ENCODE measurements at places on chromosomes 16 and 17. TPM values are rescaled to one million over a fixed set of nuclear protein-coding genes. Genes with fewer than 3 reads are reported as not detected.

- peak; percentile 85 for DNase-seq
- peak overlapping the region; percentile 68 for H3K27ac ChIP-seq
- H3K36me3 ChIP-seq = no peaks in the 10 kb centered on the region
- no peaks in the 10 kb centered on the region for H3K27me3 ChIP-seq
These were observed 45.0 kb downstream of the B9D1 start for GRCh38 chr17:19317359-19318095.

GRCh38 chr16:56849690-56850680 is 15.0 kb upstream of the SLC12A3 start:
- no peak overlapping the region for H3K4me3 ChIP-seq
- H3K4me1 ChIP-seq = no peaks in the 10 kb centered on the region
- H3K27ac ChIP-seq = peak overlapping the region; percentile 76

GRCh38 chr16:47574091-47575054 is 113.2 kb downstream of the PHKB start:
- H3K4me3 ChIP-seq = no peak overlapping the region
- no peak overlapping the region for H3K27ac ChIP-seq
- H3K4me1 ChIP-seq = no peaks in the 10 kb centered on the region
- no peaks in the 10 kb centered on the region for H3K36me3 ChIP-seq
- DNase-seq = no peak

GRCh38 chr16:88434353-88434690 is 18.8 kb upstream of the ZFPM1 start:
- H3K4me3 ChIP-seq = no peak overlapping the region
- peaks cover 9% of the 10 kb centered on the region for H3K4me1 ChIP-seq
- no peak overlapping the region for H3K27ac ChIP-seq
- H3K27me3 ChIP-seq = no peaks in the 10 kb centered on the region
- no peak for DNase-seq

The VAT1 gene
- total RNA-seq = 59.5 TPM

- H3K4me3 ChIP-seq = no peak overlapping the region
- no peak overlapping the region for H3K27ac ChIP-seq
- no peaks in the 10 kb centered on the region for H3K27me3 ChIP-seq
These were observed 38.5 kb upstream of the KSR1 start for GRCh38 chr17:27417596-27418365.

DNA sequence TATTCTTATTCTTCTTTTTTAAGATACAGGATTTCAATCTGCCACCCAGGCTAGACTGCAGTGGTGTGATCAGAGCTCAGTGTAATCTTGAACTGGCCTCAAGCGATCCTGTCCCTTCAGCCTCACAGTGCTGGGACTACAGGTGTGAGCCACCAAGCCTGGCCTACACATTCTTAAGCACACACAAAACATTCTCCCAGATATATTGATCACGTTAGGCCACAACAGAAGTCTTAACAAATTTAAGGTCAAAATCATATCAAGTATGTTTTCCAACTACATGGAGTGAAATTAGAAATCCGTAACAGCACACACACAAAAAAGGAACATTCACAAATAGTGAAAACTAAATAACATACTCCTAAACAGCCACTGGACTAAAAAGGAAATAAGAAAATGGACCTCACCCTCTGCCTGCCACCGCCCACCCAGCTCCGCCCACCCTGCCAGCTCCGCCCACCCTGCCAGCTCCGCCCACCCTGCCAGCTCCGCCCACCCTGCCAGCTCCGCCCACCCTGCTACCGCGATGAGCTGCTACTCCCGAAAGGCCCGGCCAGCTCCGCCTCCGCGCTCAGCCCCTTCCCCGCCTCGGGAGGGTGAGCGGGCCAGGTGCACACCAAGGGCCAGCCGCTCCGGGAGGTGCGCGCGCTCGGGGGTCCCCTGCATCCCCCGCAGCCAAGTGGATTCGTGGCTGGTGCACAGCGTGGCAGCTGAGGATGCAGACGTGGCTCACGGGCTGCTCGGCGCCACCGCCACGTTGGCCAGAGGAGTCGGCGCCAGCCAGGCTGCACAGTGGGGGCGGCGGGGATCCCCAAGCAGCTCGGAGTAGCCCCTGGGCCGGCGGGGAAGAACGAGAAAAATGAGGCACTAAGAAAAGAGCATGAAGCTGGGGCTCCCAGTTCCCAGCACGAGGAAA is 41.2 kb downstream of the C16orf87 start:
- no peaks in the 10 kb centered on the region for H3K36me3 ChIP-seq
- H3K4me1 ChIP-seq = no peaks in the 10 kb centered on the region
- H3K27me3 ChIP-seq = no peaks in the 10 kb centered on the region
- H3K27ac ChIP-seq = peak overlapping the region; percentile 40

The NPIPB6 gene
- not detected for total RNA-seq

- no peak overlapping the region for H3K27ac ChIP-seq
- peaks cover 18% of the 10 kb centered on the region for H3K4me1 ChIP-seq
- no peaks in the 10 kb centered on the region for H3K27me3 ChIP-seq
- H3K36me3 ChIP-seq = no peaks in the 10 kb centered on the region
These were observed 1.9 kb upstream of the MLX start for GRCh38 chr17:42564815-42565522.

The IRX3 gene
- total RNA-seq = 15.0 TPM

DNA sequence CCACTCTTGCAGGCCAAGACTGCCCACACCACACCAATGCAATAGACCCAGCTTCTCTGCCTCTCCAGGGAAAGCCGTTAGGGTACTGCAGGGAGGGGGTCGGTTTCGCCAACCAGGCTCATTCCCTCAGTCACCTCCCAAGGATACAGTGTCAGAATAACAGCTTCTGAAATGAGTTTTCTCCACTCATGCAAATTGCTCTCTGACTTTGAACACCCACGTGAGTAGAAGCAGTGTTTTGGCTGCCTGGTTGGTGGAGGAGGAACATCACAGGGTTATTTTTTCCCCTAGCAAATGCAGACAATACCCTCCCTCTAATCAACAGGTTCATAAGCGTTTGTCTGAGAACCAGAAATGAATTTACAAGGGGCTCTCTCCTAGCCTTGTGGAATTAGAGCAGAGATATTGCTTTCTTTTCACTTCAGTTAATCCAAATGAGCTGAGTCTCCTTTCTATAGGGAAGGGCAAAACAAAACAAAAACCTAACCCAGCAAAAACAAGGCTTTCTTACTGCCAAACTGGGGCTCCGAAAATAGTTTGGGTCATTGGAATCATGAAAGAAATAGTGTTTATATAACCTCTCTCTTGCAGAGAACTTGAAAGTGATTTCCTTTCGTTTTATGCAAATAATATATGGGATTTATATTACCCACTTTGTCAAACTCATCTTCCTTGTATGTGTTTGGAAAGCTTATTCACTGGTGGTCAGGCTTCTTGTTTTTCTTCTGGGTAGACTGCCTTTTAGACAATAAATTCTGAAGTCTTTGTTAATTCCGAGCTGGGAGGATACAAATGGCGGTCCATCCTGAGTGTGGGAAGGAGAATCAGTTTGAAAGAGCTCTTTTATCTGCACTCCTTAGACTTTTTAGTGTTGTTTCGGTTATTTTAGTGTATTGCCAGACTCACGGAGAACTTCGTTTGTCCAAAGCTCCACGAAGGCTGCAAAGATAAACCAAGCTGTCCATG is 229.9 kb downstream of the MSI2 start:
- H3K36me3 ChIP-seq = no peaks in the 10 kb centered on the region
- H3K4me3 ChIP-seq = no peak overlapping the region
- H3K27ac ChIP-seq = peak overlapping the region; percentile 21
- DNase-seq = no peak
- H3K4me1 ChIP-seq = no peaks in the 10 kb centered on the region

- H3K4me3 ChIP-seq = no peak overlapping the region
- H3K4me1 ChIP-seq = peaks cover 12% of the 10 kb centered on the region
- H3K27ac ChIP-seq = peak overlapping the region; percentile 97
- peak; percentile 57 for DNase-seq
- H3K36me3 ChIP-seq = no peaks in the 10 kb centered on the region
These were observed 72.7 kb downstream of the GAS7 start for GRCh38 chr17:10125531-10126275.

DNA sequence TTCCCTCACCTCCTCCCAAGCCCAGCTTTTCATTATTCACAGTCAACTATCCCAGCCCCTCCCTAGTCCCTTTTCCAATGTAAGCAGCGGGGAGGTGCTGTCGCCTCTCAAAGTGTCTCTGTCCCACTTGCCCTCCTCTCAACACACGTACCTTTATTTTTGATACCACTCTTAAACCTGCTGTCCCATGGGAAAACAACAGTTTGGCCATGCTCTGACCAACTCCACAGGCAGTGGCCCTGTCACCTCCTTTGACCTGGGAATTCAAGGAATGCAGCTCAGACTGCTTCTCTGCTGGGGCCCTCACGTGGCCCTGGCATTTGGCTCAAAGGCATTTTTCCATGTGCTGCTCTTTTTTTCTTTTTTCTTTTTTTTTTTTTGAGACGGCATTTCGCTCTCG is 4.2 kb downstream of the LYRM9 start:
- H3K27me3 ChIP-seq = no peaks in the 10 kb centered on the region
- DNase-seq = no peak
- no peak overlapping the region for H3K4me3 ChIP-seq

The PRAC2 gene
- not detected for total RNA-seq

The MMP25 gene
- not detected for total RNA-seq

- no peaks in the 10 kb centered on the region for H3K36me3 ChIP-seq
- no peaks in the 10 kb centered on the region for H3K27me3 ChIP-seq
- no peak overlapping the region for H3K27ac ChIP-seq
- H3K4me3 ChIP-seq = no peak overlapping the region
These were observed 9.1 kb upstream of the CRYBA1 start for GRCh38 chr17:29237476-29238132.

- no peaks in the 10 kb centered on the region for H3K36me3 ChIP-seq
- no peak for DNase-seq
- H3K27me3 ChIP-seq = no peaks in the 10 kb centered on the region
- no peak overlapping the region for H3K27ac ChIP-seq
- no peaks in the 10 kb centered on the region for H3K4me1 ChIP-seq
These were observed 451.3 kb downstream of the PMP22 start for GRCh38 chr17:14813649-14814370.

DNA sequence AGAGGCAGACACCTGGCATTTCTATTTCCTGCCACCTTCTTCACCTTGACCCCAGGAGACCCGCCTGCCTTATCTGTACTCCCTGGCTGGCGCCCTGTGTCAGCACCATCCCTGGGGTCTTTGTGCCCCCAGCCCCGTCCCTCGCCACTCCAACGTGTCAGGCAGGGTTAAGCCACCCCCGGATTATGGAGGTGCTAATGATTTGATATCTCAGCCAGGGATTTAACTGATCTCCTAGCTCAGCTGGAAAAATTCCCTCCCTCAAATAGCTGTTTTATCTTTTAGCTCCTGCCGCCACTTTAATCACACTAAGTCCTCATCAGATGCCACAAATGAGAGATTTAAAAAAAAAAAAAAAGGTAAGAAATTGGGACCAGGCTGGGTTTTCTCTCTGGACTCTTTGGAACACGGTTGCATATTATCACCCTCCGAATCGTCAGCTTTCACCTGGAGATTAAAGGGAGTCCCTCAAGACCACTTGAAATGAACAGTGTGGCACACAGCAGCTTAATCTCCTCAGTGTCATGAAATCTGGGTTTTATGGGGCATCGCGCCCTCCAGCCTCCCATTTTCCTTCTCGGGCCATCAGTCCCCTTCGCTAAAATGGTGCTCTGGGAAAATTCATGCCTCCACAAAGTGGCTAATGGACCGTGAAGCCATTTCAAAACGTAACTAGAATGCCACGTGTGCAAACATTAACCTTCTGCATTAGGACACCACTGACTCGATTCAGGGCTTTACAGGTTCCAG is 26.2 kb upstream of the WFDC1 start:
- no peak for DNase-seq
- H3K4me1 ChIP-seq = no peaks in the 10 kb centered on the region
- H3K36me3 ChIP-seq = no peaks in the 10 kb centered on the region
- no peak overlapping the region for H3K4me3 ChIP-seq
- H3K27ac ChIP-seq = no peak overlapping the region

- H3K27ac ChIP-seq = no peak overlapping the region
- H3K4me1 ChIP-seq = no peaks in the 10 kb centered on the region
- H3K36me3 ChIP-seq = no peaks in the 10 kb centered on the region
- no peak overlapping the region for H3K4me3 ChIP-seq
- no peak for DNase-seq
These were observed 269.0 kb downstream of the ABCC12 start for GRCh38 chr16:47886631-47887415.

DNA sequence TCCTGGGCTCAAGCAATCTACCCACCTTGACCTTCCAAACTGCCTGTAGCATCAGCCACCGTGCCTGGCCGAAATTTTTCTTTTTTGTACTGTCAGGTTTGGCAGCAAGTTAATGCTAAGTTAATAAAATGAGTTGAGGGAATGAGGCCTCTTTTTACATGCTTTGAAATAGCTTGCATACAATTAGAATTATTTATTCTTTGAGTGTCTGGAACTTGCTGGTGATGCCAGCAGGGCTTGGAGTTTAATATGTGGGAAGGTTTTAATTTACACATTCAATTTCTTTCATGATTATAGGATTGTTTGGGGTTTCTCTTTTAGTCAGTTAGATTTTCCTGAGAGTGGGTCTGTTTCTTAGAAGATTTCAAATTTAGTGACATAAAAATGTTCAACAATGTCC is 31.2 kb upstream of the MSI2 start:
- no peaks in the 10 kb centered on the region for H3K36me3 ChIP-seq
- H3K27ac ChIP-seq = no peak overlapping the region
- no peaks in the 10 kb centered on the region for H3K4me1 ChIP-seq
- no peak for DNase-seq

DNA sequence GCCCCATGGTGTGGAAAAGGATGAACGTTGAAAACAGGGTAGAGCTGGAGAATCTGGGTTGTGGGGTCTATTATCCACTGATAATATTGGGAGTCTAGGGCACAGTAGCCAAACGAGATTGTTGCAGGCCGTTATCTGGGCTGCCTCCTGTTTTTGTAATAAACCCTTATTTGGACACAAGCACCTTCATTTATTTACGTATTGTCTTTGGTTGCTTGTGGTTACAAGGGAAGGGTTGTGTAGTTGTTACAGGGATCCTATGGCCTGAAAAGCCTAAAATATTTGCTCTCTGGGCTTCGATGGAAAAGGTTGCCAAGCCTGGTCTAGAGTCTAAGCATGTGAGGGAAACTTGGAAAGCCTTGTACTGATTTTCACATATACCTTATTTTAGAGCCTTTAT is 4.3 kb upstream of the SMARCE1 start:
- DNase-seq = no peak
- H3K4me1 ChIP-seq = peaks cover under 1% of the 10 kb centered on the region
- H3K36me3 ChIP-seq = no peaks in the 10 kb centered on the region
- no peak overlapping the region for H3K4me3 ChIP-seq
- no peaks in the 10 kb centered on the region for H3K27me3 ChIP-seq

DNA sequence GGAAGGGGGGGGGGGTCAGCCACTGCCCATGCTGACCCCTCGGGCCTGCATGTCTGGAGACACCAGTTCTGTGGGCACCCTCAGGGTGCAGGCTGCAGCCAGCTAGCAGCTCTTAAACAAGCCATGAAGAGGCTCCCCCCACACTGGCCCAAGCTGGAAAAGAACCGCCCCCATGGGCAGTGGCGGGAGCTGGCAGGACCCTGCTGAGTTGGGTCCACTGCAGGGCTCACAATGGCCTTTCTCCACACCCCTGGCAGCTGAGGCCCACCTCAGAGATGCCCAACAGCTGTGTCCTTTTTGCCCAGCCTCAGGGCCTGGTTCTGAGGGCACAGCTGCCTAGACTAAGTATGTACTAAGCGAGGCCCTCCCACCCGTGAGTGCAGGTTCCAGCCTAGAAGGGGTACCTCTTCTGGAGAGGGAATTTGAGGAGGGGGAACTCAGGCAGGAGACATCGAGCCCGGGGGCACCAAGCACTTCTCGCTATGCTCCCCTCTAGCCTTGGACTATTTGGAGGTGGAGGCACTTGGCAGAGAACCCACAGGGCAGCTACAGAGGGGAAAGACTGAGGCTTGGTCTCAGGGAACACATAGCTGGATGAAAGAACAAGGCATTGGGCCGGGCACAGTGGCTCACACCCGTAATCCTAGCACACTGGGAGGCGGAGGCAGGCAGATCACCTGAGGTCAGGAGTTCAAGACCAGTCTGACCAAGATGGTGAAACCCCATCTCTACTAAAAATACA is 3.2 kb downstream of the THRA start:
- no peak for DNase-seq
- no peaks in the 10 kb centered on the region for H3K36me3 ChIP-seq
- no peaks in the 10 kb centered on the region for H3K27me3 ChIP-seq
- H3K4me1 ChIP-seq = peaks cover 19% of the 10 kb centered on the region
- H3K4me3 ChIP-seq = no peak overlapping the region

Data from uterus (tissue), 4 donors.